Stimulated activated CD4-positive, alpha-beta T cell treated with anti-CD3 and anti-CD28 coated beads, Interleukin-2, amount 100 ng/mL, for 48 hours (primary cell): ENCODE measurements at places on chromosomes 5 and 9.
A peak's percentile ranks its signal among the peaks of the same experiment; 100 is the strongest.

GRCh38 chr9:114694146-114694545, 12.2 kb upstream of the TEX48 start:
- DNase-seq = no peak

DNA sequence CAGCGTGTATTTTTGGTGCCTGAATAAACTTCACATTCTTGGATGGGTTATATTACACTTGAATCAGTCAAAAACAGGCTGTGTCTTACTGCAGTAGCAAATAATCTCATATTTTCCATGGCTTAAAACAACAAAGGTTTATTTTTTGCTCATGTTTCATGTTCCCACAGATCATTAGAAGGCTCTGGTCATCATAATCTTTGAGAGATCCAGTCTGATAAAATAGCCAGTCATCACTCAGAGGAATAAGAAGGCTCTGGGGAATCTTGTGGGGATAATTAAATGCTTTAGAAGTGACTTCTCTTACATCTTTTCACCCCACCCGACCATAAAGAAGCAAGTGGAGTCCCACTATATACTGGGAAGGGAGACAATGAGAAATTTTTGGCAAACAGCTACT, 417.7 kb downstream of the PSAT1 start:
- no peak for DNase-seq

GRCh38 chr5:58211441-58211840, 248.4 kb downstream of the PLK2 start:
- no peak for DNase-seq

DNA sequence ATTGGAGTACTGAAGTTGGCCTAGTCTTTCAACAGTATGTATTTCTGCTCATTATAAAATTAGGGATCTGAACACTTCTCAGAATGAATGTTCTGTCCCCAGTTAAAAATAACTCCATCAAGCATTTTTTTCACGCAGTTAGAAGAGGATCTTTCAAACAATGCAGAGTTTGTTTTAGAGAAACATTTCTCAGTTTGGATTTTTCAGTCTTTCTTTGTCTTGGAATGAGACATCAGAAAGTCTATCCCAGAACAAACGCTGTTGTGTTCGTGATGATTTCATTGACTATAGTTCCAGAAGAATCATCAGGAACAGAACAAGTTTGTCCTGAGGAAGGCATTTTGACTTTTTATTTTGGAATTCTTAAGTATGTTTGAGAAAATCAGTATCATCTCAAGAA, 218.7 kb downstream of the ARRDC3 start:
- DNase-seq = no peak

- no peak for DNase-seq
Measured at GRCh38 chr9:7799944-7800285, 337 bp upstream of the DMAC1 start.

GRCh38 chr9:70578720-70579119, 164.3 kb upstream of the KLF9 start:
- no peak for DNase-seq

- no peak for DNase-seq
Measured at GRCh38 chr9:118984607-118985006, 384.6 kb downstream of the BRINP1 start.

DNA sequence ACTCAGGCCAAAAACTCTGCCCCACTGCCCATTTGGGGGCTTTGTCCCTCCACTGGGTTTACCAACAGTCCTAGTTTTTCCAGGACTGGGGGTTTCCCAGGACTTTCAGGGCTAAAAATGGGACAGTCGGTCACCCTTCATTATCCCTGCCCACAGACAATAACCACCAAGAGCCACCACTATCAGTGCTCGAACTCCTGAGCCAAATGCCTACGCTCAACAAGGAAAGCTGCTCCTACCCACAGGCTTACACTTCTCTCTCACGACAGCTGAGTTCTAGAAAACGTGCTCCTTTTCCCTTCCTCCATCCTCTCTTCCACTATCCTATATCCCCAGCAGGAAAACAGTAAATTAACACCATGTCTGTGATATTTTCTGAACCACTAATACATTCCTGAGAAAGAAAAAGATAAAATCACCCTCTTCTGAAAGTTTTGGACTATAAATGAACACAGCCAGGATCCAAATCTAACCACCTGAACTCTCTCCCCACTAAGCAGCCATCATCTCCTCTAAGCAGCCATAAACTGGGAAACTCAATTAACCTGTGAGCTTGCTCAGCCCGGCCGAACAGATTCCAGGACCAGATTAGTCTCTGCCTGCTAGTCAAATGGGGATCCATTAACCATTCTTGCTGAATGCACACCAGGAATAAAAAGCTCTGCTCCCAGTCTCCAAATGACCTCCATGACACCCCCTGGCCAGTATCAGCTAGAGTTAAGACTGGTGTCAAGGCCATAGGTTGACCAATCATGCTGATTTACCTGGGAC, 41.8 kb downstream of the KLHL3 start:
- DNase-seq = no peak

- DNase-seq = no peak
Measured at GRCh38 chr5:137054335-137054734, 444.8 kb downstream of the SPOCK1 start.

DNA sequence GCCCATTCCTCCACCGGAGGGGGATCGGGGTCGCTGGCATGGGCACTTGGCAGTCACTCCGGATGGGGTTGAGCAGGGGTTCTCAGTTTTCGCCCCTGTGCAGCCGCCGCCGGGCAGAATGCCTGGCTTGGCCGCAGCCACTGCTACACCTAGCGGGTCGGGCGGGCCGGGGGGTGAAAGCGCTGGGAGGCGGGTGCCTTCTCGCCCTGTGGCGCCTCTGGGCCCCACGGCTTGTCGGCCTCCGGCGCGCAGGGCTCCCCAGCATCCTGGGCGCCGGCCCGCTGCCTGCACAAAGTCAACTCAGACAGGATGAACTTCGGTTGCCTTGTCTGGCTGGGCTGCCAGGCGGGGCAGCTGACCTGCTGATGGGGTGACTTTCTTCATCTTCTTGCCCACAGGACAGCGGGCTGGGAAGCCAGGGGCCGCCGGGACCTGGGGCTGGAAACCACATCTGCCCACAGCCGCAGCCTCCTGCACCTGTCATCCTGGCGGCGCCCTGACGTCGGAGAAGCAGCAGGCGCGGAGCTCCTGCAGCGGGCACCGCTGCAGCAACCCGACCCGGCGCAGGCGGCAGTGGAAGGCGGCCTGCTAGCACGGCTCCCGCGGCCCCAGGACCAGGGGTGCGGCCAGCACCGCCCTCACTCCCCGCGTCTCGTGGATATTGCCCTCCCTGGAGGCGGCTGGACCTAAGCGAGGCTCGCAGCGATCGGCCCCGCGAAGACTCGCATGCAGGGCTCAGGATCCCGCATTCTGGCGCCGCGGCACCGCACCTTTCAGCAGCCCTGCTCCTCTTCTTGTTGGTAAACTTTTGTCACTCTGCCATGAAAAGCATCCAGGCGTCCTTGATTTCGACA, 1.3 kb upstream of the ANKRD18A start:
- DNase-seq = peak; percentile 23

DNA sequence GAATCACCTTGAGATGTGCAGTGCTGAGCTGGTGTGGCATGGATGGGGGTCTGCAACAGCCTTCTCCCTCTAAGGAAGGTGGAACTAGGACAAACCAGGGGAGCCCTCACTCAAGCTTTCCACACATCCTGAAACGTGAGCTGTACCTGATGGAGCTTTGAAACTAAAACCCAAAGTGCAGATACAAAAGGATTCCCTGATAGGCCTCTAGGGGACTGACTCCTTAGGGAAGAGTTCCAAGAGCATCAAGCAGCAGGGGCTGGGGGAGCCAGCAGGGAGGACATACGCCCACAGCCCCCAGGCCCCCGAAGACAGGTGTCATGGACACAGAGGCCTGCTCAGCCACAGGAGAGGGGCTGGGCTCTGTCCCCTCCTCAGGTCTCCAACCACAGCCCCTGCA, 17.7 kb downstream of the ARHGEF37 start:
- no peak for DNase-seq

DNA sequence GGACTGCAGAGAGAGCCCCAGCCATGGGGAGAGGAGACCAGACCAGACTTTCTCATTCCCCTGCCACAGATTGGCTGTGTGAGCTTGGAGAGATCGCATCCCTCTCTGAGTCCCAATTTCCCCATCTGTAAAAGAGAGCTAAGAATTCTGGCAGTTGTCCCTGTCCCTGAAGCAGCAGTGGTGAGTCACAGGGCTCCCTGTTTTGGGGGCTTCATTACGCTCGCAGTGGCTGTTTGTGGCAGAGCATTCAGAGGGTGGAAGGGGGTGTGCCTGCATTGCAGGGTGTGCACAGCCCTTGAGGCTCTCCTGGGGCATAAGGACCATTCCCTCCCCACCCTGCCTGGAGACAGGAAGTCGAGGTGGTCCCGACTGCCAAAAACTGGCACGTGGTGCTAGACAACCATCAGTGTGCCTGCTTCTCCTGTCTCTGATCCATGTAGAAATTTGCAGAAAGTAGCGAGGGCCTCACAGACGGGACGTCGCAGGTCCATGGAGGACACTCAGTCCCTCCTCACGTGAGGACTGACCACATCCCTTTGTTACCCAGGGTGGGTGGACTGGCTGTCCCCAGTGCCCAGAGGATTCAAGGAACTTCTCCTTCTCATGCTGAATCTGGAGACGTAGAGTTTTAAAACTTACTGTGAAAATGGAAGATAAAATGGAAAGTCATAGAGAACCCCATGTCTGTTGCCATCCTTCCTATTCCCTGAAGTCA, 35.3 kb downstream of the HRH2 start:
- no peak for DNase-seq

DNA sequence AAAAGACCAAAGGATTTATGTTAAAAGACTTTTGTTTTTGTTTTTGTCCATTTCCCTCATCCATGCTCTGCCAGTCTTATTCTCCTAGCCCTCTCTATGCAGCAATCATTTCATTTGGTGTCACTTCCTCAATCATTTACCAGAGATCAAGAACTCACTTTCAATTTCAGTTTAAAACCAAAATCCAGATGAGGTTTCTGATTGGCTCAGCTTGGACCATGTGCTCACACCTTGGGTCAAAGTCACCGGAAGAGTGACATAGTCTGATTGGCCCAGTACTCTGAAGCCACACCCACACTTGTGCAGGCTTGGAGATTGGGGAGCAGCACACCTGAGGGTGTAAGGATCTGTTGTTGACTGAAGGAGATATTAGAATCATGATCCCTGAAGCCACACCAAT, 79.6 kb downstream of the TLR4 start:
- DNase-seq = no peak

GRCh38 chr5:138491669-138492559, 26.6 kb downstream of the EGR1 start:
- peak; percentile 71 for DNase-seq

- no peak for DNase-seq
Measured at GRCh38 chr5:151699071-151699901, 12.6 kb upstream of the SPARC start.

- DNase-seq = no peak
Measured at GRCh38 chr9:19781240-19781639, 7.6 kb downstream of the SLC24A2 start.

- no peak for DNase-seq
Measured at GRCh38 chr9:17604556-17604955, 25.7 kb downstream of the SH3GL2 start.

DNA sequence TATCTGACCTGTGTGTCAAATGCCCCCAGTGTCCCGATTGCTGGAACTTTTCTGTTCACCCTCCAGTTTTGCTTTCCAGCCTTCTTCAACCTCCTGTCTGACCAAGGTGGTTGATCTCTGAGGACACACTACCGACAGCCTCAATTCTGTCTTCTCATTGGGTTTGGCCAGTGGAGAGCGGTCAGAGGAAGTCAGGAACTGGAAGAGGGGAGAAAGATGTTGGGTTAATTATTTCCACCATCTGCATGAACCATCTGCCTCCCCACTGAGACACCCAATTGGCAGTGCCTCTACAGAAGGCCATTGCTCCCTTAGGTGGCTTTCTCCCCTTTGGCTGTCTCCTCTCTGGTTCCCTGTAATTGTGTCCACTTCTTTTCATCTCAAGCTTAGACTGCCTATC, 154.3 kb upstream of the RAI14 start:
- no peak for DNase-seq

DNA sequence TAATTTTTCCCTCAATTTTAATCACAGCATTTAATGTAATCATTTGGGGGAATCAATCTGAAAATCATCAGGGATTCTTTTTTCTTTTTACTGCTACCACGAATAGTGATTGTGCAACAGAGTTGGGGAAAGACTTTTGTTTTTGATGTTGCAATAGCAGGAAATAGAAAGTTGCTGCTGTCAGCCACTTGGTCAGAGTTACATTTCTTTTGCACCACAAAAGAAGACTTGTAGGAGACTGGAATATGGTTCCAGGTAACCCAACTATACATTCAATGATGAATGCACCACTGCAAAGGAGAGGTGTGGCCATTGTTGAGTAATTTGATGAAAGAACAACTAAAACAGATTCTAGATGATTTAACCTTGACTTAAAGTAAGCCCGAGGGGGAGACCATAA, 46.3 kb upstream of the PALM2AKAP2 start:
- no peak for DNase-seq
